ENCODE measurements at places on chromosomes 7 and 10.

DNA sequence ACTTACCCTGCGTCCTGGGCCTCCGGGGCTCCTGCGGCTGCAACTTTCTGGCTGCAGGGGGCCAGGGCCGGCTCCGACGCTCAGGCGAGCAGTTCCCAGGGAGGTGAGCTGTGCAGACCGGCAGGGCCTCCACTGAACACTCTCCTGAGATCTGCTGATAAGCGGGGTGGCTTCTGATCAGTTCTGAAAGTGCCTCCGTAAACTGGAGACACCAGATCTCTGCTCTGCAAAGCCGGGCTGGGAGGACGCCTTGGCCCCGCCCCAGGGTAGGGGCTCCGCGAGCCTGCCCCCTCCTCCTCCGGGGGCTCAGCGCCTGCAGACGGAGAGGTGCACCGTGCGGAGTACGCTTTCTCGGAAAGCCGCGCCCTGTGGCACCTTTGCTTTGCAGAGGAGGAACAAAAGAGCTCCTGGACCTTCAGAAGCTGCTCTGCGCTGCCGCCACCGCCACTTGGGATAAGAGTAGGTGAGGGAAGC lies 141.3 kb upstream of the VKORC1L1 start:
- DNase-seq, result no peak

GRCh38 chr10:7251696-7252465 lies 159.0 kb downstream of the SFMBT2 start:
- no peak for DNase-seq

DNA sequence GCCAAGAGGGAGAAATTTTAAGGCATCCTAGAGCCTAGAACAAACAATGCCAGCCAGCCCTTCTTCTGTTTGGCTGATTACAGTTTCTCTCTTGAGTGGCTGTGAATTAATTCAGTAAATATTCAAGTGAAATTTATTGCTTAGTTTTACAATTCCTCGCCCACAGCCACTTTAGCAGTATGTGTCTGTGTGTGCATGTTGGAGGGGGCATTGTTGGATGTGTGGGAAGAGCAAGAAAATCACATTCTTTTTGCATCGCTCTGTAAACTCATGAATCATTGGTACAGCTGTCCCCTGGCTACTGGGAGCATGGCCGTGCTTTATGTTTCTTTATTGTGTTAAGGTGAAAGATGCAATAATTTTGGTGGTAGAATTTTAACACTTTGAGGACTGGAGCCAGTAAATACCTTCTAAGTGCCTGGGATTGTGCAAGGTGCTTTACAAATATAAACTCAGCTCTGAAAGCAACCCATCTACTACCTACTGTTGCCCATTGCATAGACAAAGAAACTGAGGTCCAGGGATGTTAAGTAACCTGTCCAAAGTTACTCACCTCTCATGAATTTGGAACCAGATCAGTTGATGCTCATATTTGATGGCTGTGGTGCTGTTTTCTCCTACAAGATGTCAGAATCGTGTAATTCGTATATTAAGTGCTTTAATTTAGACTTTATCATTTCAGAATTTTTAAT lies 89.9 kb upstream of the BTBD16 start:
- DNase-seq, result no peak

- DNase-seq, result no peak
Measured at GRCh38 chr7:27808626-27809025, 68.7 kb downstream of the TAX1BP1 start.

DNA sequence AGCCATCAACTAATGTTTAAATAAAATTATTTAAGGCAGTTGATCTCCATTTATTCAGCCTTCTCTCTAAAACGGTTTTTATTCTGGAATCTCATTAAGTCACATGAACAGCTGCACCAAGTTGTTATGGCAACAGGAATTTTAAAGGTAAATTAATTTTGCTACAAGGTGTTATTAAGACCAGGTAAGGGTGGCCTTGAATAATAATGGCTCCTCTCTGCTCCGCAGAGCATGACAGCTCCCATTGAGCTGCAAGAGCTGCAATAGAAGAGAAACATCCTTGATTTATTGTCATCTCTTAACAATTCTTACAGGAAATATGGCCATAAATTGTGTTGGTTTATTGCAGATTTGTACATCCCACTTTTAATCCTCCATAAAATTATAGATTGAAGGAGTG lies 165.8 kb downstream of the KLF6 start:
- no peak for DNase-seq

- DNase-seq, result no peak
Measured at GRCh38 chr7:1842321-1843221, 172.5 kb downstream of the ELFN1 start.

DNA sequence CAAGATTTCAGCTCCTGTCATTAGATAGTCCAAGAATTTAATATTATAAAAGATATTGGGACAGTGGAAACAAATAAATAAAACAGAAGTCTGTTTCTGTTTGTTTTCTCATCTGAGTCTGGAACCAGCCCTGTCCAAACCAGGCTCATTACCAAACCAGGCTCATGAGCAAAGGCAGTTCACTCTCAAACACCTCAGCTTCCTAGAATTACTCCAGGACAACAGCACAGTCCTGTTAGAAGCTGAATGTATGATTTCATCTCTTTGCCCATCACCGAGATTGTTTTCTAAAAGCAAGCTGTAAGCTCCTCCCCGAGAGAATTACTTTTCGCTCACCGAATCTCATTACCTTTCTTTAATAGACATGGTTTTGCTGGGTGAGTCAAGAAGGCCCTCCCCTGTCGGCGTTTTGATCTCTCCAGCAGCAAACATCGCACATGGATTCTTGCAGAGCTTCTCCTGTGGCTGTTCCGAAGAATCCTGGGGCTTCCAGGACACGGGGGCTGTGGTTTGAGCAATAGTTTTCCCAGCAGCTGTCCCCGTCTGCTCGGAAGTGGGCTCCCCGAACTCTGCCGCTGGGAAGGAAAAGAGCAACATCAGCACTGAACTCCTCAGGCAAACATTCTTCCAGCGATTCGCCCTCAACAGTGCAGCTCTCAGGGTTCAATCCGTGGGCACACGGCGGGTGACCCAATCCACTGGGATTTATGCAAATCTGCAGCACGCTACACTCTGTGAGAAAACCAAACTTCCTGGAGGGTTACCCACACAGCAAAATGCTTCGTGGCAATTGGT lies 112.5 kb downstream of the SVIL start:
- DNase-seq, result no peak

GRCh38 chr7:140316165-140316661 lies 82.1 kb downstream of the SLC37A3 start:
- peak; percentile 38 for DNase-seq

GRCh38 chr7:134766779-134767519 lies 12.5 kb upstream of the CALD1 start:
- no peak for DNase-seq

DNA sequence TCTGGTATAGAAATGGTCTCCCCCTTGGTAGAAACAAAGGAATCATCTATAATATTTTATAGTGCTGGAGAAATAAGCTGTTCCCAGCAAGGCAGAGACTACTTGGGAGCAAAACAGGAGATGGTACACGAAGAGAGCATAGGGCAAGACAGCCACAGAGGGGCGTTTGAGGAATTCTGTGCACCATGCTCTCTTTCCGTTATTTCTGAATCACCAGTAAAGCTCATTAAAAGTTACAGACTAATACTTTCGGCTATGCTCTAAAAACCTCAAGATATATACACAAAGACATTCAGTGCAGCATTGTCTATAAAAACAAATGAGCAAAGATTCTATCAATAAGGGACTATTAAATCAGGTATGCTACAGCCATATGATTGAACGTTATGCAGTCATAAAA lies 68.5 kb upstream of the FHIP2A start:
- no peak for DNase-seq
